ENCODE measurements at places on chromosomes 13 and 19.

- peak; percentile 98 for DNase-seq
Observed at GRCh38 chr19:58380662-58381459, at the start of gene ZNF837. ZNF837 (minus strand) TSS chr19:58381030; CDS start chr19:58369332, 11,698 bp downstream.

GRCh38 chr13:60590800-60591747 lies 194.1 kb downstream of the TDRD3 start:
- no peak for DNase-seq

DNA sequence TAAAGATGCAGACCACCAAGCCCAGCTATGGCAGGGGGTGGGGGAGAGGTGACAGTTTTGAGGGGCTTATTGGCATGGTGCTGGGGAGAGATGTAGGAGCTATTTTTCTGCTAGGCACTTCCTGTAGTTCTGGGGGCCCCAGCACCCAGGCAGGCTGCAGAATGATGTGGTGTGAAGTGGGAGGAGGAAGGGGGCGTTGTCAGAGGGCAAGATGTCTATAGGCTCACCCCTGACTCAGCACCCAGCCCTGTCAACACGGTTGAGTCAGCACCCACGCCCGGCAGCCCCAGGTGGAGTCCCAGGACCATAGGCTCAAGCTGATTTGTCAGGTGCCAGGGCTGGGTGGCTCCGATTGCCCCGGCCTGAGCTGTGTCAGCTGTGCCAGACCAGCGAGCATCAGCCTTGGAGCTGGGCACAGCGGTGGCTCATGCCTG lies 5.8 kb downstream of the KLF2 start:
- DNase-seq: peak; percentile 92

GRCh38 chr13:57899096-57899495 lies 267.6 kb downstream of the PCDH17 start:
- DNase-seq: no peak

DNA sequence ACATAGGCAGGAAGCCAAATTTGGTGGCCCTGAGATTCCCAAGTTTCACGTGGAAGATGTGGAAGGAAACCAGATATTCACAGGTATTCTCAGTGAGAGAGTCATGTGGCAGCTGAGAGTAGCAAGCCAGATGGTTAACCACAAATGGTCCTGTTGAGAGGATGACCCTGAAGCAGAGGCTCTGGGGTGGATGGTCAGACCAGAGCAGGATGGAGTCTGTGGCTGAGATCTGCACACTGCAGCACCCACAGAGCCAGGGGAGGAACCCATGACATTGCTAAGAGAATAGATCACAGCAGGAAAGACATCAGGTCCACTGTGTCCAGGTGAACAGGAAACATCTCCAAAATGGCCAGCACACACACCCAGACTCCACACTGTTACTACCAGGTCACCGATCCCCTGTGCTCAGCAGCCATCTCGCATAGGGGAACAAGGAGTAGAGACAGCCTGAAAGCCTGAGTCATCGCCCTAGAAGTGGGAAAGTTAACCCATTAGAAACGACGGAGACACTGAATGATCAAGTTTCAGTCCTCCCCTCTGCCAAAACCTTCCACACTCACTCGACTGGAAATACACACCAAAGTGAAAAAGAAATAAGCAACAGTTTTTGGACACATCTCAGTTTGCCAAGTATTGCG lies 160.0 kb downstream of the RBM26 start:
- no peak for DNase-seq

- no peak for DNase-seq
Observed at GRCh38 chr19:38587562-38587961, 30.2 kb downstream of the MAP4K1 start.

- no peak for DNase-seq
Observed at GRCh38 chr19:46065486-46066071, 24.8 kb upstream of the IGFL4 start.

- DNase-seq: no peak
Observed at GRCh38 chr19:4454747-4455718, 2.6 kb downstream of the UBXN6 start.

GRCh38 chr19:56567274-56568120 lies at the start of gene ZNF470:
ZNF470 (plus strand) TSS chr19:56567468; CDS start chr19:56570312, 2,844 bp downstream.
- DNase-seq: peak; percentile 87

- no peak for DNase-seq
Observed at GRCh38 chr13:43153436-43154090, 130.2 kb downstream of the DNAJC15 start.

DNA sequence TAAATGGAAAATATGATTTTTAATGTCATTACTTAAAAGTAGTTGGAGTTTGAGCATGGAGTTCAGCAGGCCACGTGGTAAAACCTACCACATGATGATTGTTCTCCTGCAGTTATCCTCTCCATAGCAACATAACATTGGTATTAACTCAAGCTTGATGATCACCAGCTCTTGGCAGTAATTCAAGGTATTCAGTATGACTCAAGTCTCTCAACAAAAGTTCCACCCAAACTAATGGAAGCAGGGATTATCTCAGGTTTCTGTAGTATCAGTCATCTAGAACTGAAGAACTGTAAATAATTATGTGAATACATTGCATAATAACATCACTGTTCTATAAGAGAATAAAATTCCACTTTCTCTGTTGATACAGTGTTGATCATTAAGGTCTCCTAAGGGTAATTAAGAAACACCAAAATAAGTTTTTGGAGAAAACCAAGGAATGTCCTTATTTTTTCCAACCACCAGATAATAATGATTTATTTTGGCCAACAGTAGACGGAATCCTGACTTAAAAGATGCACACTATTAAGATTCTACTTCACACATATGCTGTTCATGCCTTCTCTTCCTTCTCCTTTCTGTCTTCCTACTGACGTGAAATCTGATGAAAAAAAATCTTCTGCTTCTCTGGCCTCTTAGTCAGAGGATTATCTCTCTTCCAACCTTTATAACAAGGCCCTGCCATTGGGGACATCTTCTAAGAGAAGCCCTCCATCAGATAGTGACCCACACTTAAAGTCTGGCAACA lies 1092.3 kb downstream of the EFNB2 start:
- no peak for DNase-seq

DNA sequence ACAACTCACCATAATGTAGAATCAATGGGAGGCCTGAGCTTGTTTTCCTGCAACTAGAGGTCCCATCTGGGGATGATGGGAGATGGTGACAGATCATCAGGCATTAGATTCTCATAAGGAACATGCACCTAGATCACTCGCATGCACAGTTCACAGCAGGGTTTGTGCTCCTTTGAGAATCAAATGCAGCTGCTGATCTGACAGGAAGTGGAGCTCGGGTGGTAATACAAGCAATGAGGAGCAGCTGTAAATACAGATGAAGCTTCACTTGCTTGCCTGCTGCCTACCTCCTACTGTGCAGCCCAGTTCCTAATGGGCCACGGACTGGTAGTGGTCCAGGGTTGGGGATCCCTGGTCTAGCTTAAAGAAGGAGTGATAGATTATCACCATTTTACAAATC lies 33.0 kb downstream of the KPNA3 start:
- no peak for DNase-seq

- DNase-seq: no peak
Observed at GRCh38 chr13:20840568-20840967, 62.0 kb downstream of the XPO4 start.

DNA sequence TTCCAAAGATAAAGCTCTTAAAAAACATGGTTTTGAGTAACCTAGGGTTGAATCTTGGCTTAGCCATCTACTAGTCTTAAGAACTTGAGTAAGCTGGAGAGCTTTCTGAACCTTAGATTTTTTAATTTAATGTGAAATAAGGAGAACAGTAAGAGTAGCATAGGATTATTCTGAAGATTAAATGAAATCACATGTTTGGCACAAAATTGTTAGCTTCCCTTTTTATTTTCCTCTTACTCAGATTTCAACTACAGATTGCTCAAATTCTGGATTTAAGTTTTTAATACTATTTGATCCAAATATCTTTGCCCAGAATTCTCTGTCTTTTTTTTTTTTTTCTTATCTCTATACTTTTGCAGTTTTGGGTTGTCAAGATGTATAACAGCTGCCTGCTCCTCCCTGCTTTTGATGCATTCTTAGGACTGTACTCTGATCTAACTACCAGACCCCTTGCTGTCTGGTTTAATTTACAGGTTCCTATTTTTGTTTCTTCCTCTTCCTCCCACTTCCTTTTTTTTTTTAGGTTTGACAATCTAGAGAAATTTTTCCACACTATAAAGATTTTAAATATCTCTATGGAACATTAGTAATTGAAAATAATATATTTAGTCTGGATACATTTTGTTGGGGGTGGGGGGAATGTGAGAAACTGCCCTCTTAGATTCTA lies 12.3 kb downstream of the POMP start:
- no peak for DNase-seq

DNA sequence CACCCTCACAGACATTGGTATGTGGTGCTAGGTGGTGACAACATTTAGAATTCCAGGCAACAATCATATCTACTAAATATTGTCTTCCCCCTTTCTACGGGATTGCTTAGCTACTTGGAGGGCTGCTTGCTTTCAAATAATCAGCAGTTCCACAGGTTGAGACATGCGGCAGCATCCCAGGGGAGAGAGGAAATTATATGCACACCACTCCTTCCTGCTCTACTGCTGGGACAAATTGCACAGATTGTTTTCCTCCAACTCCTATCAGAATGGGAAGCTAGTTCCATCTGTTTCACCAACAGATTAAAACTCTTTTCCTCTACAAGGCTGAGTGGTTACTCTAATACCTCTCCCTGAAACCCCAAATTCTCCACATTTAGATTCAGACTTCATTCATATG lies 275.4 kb downstream of the DNAJC15 start:
- no peak for DNase-seq

DNA sequence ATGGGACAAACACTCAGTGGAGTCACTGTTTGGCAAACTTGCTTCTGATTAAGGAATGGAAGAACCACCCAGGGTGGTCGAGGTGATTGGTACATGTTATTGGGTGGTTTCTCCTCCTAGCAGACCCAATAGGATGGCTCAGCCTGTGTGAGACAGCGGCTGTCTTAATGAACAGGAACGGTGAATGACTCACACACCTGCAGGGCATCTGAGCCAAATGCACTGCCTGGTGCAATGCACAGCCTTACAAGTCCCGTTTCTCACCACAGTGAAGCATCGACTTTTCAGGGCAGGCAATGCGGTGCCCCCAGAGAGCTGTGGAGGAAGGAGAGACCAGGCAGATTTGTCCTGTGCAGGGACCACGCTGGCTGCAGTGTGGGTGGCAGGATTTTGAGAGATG lies 238.5 kb downstream of the FGF9 start:
- DNase-seq: no peak

DNA sequence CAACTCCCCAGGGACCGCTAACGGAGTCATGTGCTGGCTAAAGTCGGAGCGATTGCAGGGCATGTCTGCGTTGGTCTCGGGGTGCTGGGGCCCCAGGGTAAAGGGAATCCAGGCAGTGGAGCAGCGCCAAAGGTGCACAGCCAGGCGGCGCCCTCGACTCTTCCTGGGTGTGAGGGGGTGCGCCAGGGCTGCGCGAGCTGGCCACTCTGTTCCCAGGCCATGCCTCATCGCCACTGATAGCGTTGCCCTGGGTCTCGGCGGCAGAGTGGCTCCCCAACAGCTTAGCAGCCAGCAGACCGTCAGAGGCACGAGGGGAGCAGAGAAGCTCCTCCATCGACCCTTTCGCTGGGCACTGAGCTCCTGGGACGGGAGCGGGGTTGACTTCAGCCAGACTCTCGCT lies 152.7 kb downstream of the B3GLCT start:
- DNase-seq: no peak

DNA sequence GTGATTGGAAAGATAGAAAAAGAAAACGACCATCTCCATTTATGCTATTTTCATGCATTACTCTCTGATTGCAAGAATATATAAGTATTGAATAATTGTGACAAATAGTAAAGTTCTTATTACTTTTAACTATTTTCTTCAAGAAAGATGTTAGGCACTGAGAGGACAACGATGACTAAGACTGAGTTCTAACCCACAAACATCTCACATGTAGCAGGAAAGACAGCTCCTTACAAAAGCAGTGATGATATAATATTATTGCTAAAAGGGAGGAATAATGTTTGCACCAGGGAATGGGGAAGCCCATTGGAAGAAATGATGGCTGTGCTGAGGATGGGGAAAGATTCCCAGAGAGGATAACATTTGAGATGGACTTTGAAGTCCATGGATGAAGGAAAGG lies 22.6 kb downstream of the RXFP2 start:
- DNase-seq: no peak

DNA sequence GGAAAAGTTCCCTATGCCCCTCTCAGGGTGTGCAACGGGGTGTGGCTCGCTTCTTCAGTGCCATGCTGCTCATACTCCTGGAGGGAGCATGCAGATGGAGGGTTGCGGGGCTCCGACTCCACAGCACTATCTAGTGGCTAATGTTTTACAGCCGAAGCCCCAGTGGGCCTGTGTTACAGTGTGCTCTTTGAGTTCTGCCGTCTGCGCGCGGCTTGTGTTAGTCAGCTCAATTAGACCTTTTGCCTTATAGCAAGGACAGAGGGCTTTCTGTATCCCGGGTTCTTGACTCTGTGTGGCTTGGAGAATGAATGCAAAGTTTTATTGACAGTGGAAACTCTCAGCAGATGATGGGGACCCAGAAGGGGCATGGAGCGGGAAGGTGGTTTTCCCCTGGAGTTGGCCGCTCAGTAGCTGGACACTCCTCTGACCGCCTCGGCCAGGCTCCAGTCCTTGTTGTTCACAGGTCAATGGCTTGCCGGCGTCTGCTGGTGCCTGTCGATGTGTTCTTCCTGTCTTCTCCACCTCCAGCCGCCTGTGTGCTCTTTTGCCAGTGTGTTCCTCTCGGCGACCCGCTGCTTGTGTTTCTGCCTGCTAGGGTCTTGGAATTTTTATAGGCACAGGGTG lies 383.4 kb downstream of the LMO7 start:
- no peak for DNase-seq

DNA sequence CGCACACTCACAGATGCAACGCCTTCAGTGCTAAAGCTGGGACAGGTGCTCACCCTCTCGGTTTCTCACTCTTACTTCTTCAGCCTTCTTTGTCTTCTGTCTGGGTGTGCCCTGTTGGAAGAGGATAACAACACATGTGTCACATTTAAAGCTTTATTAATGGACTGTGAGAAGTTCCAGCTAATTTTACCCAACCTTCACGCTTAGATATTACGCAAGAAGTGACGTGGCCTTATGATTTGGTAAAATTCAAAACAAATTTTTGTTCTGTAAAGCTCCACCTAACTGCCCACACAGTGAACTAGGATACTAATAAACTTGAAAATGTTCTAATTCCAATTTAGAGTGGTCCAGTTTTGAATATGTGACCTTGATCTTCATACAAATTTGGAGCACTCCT lies 66.7 kb upstream of the LRCH1 start:
- no peak for DNase-seq

DNA sequence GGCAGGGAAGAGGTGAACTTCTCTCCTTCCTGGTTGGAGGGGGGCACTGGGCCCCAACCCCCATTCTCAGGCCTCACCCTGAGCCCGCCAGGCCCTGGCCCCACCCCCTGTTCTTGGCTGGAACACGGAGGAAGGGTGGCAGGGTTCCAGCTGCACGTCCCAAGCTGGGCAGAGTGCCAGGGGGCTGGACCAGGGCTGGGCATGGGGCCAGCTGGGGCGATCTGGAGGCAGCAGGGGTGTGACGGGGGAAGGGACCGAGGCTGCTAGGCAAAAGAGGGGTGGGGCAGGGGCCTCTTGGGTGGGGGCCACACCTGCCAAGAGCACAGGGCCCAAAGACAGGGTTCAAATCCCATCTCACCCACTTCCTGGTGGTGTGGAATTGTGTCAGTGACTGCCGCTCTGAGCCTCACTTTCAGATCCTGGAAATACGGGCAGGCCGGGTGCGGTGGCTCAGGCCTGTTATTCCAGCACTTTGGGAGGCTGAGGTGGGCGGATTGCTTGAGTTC lies 2.2 kb downstream of the HIF3A start:
- DNase-seq: no peak
